ENCODE measurements at places on chromosomes 7 and 10.

DNA sequence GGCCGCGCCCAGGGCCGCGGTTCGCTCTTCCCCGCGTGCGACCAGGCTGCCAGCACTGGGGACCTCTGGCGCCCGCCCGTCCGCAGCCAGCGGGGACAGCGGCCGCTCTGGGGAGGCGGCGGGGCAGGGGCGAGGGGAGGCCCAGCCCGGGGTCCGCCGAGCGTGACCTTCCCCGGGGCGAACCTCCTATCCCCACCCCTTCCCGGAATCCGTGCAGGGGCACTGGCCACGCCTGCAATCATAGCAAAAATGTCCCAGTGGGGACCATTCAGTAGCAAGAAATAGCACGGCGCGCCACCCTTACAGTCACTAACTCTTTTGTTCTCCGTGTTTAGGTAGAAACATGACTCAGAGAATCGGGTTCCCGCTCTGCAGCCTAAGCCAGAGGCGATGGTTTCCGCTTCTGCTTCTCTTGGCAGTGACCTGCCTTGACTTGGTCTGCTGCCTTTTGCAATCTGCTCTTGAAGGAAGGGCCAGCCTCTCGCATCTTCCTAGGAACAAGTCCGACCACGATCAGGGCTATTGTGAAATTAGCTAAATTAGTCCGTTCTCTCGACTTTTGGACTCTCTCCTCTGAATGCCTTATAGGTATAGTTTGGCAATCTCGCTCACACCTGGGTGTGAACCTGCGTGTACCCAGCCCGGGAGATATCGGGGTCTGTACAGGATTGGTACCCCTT, 79.3 kb upstream of the ACBD5 start:
- peak; percentile 71 for DNase-seq

- DNase-seq, result peak; percentile 41
Measured at GRCh38 chr7:28853150-28853549, 105.0 kb downstream of the TRIL start.

DNA sequence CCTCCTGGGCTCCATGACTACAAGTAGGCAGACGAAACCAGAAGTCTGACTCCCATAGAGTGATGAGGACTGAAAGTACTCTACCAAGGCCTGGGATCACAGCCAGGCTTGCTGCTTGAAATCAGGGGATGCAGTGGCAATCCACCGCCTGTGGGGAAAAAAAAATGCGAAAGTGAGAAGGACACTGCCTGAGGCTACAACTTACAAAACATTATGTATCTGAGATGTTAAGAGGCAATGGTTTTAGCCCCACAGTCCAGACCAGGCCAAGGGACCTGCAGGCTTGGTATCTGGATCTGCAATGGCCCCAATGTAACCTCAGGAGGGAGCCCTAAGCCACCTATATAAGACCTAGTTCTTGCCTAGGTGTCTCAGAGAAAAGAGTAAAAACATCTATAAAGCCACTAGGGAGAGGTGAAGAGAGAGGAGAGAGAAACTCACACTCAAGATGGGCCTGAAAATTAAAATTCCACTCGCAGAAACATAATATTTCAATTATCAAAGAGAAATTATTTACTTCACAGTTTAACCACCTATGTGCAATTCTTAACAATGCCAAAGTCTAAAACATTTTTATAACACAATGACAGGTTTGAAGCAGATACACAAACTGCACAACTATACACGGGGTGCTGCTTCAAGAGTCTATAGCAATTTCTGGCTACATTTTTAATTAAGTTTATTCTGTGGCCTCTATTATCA, 13.9 kb downstream of the DNAJC1 start:
- peak; percentile 83 for DNase-seq

DNA sequence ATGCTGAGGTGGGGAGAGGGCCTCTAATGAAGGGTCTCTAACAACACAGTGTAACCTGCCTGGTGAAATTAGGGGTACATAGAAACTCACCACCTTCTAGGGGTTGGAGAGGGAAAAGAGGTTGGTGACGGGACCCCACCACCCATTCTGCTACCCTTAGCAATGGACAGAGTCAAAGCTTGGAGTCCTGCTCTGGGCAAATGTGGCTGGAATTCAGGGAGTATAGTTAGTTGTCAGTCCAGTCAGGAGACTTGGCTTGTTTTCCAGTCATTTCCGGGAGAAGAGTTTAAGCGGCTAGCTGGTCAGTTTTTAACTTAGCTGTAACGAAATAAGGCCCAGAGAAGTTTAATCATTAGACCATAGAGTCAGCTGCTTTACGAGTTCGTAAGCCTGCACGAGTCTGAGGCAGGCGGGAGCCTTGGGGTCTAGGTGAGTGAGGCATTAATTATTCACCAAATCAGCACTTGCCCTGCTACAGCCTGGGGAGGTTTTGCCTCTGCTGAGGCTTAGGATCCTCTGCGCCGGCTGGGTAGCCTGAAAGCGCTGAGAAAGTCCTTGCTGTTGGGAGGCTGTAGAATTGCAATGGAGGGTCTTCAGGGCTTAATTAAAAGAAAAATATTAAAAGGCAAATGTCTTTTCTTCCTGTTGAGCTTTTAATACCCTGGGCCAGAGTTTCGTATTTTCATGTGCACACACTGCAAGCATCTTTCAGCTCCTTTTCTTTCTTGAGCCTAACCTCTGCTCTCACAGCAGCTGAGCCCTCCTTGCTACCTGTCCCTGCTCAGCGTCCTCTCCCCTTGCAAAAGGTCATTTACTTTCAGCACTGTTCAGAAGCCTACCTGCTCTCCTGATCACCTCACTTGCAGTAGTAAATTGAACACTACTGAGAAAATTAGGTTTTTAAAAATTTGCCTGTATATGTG, 1.5 kb upstream of the LAMB1 start:
- DNase-seq, result no peak

DNA sequence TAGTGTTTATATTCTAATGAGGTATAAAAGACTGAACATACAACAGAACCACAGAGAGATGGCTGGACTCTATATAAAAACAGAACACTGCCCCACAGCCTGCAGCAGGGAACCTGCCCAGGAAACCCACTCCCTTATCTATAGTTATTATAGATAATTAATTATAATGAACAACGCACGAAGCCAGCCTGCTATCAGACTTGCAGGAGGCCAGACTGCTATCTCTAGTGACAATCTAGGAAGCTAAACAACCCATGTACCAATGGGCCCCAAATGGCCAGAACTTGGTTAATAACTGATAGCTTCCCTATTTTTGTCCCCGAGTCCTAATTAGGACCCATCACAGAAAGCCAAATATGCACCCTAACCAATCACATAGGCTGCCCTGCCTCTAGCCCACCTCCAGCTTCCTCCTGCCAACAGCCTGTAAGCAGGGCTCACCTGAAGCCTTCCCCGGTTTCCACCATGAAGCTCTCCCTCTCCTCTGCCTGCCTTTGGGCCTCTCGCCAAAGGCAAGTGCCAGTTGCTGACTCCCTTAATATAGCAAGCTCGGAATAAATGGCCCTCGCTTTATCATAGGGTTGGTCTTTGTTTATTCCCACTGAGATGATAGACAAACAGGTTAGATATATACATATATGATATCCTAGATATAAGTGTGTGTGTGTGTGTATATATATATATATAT, 74.5 kb downstream of the SYPL1 start:
- DNase-seq, result no peak

- DNase-seq, result no peak
Measured at GRCh38 chr7:127870231-127870907, 160.9 kb downstream of the LRRC4 start.

DNA sequence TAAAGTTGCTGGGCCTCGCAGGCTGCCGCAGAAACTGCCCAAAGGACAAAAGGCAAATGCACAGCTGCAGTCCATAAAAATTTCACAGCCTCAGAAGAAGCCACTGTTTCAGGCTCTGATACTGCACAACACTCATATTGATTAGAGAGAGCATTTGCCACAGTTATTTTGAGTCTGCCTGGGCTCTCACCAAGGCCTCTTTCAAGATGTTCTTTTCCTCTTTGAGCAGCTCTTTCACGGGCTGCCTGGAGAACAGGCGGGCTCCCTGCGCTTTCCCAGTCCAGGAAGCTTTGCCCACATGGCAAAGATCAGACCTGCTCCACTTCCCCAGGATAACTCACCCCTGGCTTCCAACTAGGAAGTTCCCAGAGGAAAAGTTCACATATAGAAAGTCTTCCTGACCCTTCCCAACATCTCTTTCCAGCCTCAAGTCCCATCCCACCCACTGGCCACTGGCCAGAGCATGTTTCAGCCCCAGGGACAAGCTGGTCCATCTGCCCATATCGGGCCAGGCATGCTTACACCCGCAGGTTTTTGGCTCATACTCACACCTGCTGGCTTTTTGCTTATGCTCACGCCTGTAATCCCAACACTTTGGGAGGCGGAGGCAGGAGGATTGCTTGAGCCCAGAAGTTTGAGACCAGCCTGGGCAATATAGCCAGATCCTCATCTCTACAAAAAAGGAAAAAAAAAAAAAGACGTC, 3.3 kb downstream of the SLIT1 start:
- no peak for DNase-seq

DNA sequence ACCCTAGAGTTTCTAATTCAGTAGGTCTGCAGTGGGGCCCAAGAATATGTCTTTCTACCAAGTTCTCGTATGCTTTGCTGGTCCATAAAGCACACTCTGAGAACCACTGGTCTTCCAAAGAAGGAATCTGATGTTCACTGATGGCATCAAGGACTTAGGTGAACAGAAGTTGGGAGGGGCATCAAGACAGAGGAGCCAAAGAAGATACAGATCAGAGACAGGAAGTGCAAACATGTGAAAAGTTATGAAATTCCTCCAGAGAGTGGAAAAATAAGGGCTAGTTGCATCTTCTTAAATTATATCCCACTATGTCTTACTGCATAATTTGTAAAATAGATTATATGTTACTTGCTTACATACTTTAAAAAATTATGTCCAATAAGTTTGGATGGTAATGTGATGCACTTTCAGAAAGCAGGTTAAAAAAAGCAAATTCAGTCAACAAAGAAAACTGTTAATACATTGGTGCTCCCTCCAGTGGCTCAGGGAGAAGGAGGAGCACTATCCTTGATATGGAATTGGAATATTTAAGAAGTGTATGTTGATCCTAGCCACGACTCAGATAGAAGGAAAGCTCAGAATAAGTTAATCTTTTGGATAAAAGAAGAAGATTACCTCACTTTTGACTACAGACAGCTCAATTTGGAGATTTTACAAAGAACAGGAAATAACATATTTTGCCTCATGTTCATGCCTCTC, 35.8 kb downstream of the CREB3L2 start:
- no peak for DNase-seq

DNA sequence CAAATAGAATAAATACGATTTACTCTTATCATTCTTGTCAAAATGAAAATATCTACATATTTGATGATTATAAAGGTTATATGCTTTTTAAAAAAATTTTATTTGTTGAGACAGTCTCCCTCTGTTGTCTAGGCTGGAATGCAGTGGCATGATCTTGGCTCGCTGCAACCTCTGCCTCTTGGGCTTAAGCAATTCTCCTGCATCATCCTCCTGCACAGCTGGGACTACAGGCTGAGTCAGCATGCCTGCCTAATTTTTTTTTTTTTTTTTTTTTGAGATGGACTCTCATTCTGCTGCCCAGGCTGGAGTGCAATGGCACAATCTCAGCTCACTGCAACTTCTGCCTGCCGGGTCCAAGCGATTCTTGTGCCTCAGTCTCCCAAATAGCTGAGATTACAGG, 48.9 kb downstream of the PUS7 start:
- DNase-seq, result no peak

DNA sequence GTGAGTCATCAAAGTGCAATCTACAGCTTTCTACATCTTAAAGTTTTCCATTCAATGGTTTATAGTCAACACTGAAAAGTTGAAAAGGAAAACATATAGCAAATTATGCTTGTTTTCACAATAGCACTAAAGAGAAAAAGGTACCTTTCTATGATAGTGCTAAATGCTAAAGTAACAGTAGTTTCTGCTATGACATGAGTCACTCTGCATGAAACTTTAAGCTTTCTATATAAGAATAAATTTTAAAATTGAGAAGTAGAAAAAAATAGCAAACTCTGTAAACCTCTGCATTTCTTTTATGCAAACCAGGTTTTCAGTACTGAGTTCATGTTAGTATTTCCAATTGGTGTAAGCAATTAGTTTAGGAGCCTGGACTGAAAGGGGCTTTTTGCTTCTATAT, 31.2 kb upstream of the TMEM168 start:
- DNase-seq, result no peak

- no peak for DNase-seq
Measured at GRCh38 chr7:90568213-90568612, 27.9 kb upstream of the CDK14 start.

DNA sequence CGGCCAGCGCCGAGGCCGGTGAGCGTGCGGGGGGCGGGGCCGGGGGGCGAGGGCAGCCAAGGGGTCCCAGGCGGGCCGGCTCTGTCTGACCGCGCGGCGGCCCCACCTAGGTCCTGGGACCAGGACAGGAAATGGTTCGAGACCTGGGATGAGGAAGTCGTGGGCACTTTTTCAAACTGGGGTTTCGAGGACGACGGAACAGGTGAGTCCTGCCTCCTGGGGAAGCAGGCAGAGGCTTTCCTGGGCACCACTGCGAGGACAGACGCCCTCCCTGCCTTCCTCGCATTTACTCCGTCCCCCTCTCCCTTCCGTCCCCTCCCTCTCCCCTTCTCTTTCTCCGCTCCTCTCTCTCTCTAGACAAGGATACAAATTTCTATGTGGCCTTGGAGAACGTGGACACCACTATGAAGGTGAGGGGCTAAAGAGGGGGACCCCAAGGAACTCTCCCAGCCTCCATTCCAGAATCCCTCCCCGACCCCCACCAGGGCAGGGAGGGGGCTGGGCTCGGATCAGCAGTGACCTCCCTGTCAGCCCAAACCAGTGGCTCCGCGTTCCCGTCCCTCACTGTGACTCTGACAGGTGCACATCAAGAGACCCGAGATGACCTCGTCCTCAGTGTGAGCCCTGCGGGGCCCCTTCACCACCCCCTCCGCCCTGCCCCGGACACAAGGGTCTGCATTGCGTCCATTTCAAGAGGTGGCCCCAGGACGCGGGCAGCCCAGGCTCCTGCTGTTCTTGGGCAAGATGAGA, 2.6 kb upstream of the MUC12 start:
- no peak for DNase-seq

- peak; percentile 34 for DNase-seq
Measured at GRCh38 chr7:105345725-105346124, 43.0 kb downstream of the SRPK2 start.

GRCh38 chr10:89793649-89794254, 92.4 kb downstream of the KIF20B start:
- peak; percentile 87 for DNase-seq

DNA sequence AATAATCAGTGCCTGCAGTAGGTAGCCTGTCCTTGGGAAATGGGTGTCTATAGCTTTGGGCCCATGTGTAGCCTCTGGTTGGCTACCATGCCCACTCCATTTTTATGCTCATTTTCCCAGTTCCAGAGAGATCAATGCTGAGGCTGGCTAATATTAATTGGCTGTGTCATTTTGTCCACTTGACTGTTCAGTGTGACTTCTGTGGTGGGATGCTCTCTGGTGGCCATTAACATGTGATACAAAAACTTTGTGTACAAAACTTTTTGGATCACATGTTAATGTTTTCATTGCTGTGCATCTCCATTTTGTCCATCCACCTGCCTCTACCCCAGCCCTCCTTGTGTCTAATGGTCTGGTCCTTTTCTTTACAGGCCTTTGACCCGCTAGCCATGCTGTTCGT, 22.7 kb downstream of the VIM start:
- DNase-seq, result peak; percentile 30

- DNase-seq, result no peak
Measured at GRCh38 chr7:98396768-98397167, 4.1 kb downstream of the BAIAP2L1 start.

- no peak for DNase-seq
Measured at GRCh38 chr7:108813251-108814014, 243.8 kb downstream of the DNAJB9 start.

All from hematopoietic multipotent progenitor cell treated with erythropoietin and hydrocortisone succinate and interleukin-3 and kit ligand, for 4 days (in vitro differentiated cells).